MG63 (cell line): ENCODE measurements at places on chromosomes 1 and 21. TPM values are rescaled to one million over a fixed set of nuclear protein-coding genes. Genes with fewer than 3 reads are reported as not detected.

GRCh38 chr1:171081314-171081753 is 9.4 kb upstream of the FMO3 start:
- DNase-seq = no peak

DNA sequence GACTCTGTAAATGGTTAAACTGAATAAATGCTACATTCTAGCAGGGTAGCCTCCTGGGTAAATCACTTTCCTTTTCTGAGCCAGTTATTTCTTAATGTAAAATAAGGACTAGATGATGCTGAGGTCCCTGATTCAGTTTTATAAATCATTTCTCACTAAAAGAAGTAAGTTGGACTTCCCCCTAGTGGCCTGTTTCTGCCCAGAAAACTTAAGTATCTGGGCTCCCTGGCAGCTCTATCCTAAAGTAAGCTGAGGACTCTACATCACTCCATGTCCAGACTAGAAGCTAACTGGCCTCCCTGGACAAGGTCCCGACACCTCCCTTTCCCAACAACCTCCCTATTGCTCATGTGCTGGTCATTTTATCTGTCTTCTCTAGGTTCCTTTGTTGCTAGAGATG is 3.0 kb downstream of the GPN2 start:
- DNase-seq = no peak

DNA sequence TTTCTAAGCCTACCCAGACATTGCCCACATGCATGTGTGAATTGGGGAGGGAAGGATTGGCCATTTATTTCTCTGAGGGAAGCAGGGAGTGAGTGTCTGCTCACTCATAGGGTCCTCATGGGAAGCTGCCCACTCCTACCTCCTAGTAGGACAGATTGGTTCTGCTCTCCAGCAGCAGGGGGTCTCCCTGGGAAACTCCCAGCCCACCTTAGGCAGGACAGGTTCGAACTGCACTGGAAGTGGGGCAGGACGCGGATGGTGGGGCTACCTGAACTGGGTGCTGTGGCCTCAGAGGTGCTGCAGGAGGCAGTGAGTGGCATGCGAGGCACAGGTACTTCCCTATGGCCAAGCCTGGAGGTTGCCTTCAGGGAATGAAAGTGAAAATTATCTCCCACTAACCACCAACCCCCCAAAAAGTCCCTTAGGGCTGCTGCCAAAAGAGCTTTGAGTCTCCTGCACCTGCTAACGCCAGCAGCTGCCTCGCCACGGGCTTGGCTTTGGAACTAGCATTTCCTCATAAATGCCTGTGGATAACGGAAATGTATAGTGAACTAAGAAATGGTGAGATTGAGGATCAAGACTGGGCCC is 157.0 kb upstream of the COA6 start:
- no peak for DNase-seq

DNA sequence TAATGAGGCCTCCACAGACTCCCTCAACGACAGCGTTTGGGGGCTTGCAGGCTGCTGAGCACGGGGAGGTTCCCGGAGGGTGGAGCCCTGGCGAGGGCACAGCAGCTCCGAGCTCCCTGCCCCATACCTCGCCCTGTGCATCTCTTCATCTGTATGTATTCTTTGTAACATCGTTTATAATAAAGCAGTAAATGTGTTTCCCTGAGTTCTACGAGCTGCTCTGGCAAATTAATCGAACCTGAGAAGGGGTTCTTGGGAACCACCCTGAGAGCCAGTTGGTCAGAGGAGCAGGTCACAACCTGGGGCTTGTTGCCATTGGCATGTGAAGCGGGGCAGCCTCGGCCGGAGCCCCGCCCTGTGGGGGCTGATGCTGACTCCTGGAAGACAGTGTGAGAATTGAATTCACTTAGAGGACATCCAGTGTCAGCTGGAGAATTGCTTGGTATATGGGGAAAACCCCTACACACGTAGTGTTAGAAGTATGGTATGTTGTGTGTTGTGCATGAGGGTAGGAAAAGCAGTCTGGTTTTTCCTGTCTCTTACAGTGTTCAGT is 11.5 kb downstream of the SLC37A1 start:
- peak; percentile 19 for DNase-seq

Gene TNFRSF14
- 0.15 and 4.5 TPM in 2 replicates for total RNA-seq

DNA sequence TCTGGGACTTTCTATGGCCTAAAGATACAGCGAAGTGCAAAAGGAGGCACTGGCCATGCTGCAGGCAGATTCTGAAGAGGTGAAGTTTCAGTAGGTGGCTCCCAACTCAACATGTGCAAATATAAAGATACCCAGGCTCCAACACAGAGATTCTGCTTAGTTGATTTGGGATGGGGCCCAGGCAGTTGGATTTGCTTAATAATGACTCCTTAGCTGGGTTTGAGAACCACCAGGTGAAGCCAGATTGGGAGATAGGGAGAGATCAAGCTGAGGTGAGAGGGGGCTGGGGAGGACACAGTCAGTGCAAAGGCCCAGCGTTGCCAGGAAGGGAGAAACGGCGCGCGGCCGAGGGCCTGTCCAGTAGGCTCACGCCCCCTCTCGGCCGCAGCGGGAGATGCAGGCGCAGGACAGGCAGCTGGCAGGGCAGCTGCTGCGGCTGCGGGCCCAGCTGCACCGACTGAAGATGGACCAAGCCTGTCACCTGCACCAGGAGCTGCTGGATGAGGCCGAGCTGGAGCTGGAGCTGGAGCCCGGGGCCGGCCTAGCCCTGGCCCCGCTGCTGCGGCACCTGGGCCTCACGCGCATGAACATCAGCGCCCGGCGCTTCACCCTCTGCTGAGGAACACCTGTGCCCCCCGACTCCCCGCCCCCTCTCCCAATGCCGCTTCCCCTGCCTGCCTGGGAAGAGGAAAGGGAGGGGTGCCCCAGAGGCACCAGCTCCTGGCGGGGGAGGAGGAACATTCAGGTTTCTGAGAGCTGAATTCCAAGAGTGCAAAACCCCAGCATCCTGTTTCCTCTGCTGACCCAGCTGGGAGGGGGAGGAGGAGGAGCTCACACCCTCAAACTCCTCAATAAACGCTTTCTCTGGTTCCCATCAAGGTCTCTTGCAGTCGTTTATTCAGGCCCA is 1.2 kb downstream of the FAM167B start:
- peak; percentile 65 for DNase-seq

Gene SORT1
- 0.07 and 0.46 TPM in 2 replicates for total RNA-seq

DNA sequence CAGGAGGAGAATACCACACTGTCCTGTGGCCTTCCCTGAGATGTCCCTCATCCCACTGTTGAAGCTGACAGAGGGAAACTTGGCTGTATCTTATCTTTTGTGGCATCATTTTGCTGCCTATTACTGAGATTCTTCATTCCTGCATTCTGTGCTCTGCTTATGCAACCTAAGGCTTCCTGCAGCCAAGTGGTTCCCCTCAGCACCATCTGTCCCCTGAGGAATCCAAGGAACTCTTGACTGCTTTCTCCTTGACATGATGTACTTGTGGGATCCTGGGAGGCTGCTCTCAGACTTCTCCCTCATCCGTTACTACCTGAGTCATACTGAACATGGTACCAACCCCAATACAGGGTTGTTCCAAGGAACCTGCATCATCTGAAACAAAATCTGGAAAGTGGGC is 21.1 kb upstream of the RIMKLA start:
- DNase-seq = no peak

- DNase-seq = peak; percentile 41
These were observed 154.9 kb downstream of the TGFBR3 start for GRCh38 chr1:91730801-91731732.

Gene RCOR3
- total RNA-seq = 9.3 and 11.6 TPM in 2 replicates

DNA sequence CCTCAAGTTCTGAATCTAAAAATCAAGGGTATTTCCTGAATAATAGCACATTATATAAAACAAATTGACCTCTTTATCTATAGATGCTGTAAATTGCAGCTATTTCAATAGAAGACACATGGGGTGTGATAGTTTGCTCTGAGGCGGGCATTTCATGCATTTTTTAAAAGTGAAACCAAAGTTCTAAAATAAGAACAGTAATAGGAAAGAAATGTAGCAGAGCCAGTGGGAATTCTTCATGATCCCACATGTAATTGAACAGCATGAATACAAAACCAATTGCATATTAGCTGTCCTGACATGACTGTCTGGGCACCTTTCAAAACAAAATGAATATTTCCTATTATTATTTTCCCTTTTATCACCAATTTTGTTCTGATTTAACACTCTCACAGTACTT is 85.0 kb downstream of the RGS21 start:
- DNase-seq = no peak

Gene RSPO1
- total RNA-seq = not detected in 2 replicates

- no peak for DNase-seq
These were observed 25.5 kb downstream of the CAPN9 start for GRCh38 chr1:230772457-230773395.

DNA sequence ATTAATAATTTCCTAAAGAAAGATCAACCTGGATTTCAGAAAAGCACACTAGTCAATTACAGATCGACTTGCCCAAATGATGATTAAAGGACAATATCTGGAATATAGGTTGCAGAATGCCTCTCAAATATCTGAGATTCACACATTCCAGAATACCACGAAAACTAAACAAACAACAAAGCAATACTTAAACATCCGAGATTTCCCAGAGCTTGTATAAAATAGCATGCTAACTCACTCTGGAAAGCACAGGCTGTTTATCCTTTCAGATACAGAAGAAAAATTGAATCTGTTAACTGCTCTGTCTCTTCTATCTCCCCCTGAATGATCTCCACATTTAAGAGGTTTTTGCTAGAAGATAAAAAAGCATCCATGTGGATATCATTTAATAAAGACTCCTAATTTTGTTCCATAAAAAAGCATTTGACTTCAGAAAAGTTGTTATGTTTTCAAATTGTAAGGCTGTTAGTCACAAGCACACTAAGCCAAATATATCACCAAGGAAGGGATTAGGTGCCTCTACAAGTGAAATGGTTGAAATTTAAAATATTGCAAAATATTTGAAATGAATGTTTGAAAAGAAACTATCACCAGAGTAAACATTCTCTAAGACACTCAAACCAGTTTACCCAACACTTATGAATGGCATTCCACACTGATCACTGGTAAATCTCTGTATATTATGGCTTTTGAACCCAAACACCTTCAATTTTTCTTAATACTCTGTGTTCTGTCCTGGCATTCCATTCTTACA is 865.1 kb upstream of the ADAMTS5 start:
- no peak for DNase-seq

Gene PSMA5
- total RNA-seq = 304 and 1,327 TPM in 2 replicates

- peak; percentile 37 for DNase-seq
These were observed 7.6 kb upstream of the ERG start for GRCh38 chr21:38505654-38506523.
